Pancreas (tissue), 10 donors: ENCODE measurements at places on chromosomes 6 and 20. TPM values are rescaled to one million over a fixed set of nuclear protein-coding genes. Genes with fewer than 3 reads are reported as not detected.

DNA sequence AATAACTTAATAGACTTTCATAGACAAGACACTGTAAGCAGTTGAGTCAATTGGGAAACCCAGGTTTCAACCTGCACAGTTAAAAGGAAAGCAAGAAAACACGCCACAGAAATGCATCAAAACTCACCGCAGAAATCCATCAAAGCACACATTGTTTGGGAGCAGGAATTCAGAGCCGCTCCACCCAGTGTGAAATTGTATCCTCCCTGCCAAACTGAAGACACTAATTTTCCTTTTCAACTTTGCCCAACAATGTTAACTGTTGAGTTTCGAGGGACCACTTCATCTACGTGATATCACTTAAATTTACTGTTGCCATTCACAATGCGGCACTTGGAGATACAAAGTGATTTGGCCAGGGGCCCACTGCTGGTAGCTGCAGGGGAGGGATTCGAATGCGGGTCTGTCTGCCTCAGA, 92.7 kb downstream of the DACT2 start:
- DNase-seq = no peak

GRCh38 chr20:1616858-1617434, 2.9 kb downstream of the SIRPB1 start:
- no peak for DNase-seq

- no peak for DNase-seq
These were observed 102.5 kb downstream of the PPP1R14C start for GRCh38 chr6:150245148-150245935.

SPAG4 gene
- total RNA-seq = 65.9 TPM

SIRPB2 gene
- total RNA-seq = 2.9 TPM

TRIM10 gene
- total RNA-seq = not detected
